Epithelial cell of prostate (primary cell): ENCODE measurements at places on chromosomes 7 and 10.

DNA sequence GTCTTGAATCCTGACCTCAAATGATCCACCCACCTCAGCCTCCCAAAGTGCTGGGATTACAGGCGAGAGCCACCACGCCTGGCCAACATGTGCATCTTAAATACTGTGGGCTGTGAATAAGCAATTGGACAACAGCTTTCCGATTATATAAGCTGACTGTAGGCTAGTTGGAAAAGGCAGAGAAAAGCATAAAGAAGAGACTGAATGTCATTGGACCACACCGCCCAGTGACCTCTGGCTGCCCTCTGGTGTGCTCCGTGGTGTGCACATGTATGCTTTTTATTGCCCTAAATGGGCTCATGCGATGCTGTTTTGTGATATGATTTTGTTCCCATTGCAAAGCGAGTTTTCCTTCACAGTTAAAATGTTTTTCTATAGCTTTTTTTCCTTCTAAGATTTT lies 15.4 kb upstream of the CSGALNACT2 start:
- DNase-seq: no peak

- DNase-seq: no peak
These were observed 81.7 kb downstream of the RNF216 start for GRCh38 chr7:5699467-5700384.

DNA sequence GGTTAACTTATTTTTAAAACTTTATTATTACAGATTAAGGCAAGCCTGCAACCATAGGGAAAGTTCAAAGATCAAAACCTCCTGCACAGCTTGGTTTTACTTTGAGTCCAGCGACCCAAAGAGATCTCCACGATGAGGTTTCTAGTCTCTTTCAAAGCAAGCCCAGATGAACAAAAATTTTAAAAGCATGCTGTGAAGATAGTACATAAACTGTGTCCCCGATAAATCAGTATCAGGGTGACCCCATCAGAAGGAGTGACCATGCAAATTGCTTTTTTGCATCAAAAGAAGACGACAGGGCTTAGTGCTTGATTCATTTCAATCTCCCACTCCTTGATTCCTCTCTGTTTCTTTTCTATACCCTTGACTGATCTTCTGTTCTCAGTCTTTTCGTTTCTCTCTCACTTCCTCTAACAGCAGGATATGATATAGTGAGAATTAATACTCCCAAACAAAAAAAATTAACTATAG lies 16.0 kb upstream of the DNTT start:
- DNase-seq: no peak

DNA sequence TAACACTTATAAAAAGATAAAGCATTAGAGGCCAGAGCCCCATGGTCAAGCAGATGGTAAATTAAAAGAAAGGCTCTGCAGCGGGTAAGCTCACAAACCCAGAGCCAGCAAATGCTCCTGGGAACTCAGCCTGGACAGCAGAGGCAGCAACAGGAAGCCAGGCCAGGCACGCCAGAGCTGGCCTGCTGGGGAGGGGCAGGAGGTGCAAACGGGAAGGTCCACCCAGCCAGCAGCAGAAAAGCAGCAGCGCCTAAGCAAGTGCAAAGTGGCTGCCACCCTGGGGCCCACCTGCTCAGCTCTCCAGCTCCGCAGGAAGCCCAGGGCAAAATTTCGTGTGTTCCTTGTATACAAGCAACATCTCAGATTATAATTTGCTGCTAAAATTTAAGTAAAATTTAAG lies 82.7 kb upstream of the GPR22 start:
- no peak for DNase-seq

GRCh38 chr10:15737656-15738055 lies 17.9 kb upstream of the ITGA8 start:
- DNase-seq: no peak

DNA sequence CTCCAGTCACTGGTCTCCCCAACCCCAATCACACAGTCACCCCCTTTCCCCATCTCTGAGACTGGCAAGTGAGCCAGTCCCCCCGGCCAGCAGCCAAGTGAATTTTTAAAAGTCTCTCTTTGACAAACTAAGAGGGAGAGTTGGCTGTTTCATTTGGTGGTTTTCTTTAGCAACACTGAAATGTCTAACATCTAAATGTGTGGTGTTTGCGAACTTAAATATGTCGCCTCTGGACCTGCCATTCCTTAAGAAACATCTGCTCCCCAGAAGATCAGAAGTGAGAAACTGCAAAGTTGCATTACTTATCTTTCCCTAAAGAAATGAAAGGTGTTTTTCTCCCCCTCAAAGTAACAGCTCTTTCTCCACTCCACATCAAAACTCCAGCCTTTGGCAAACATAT lies 34.7 kb upstream of the PLXNA4 start:
- no peak for DNase-seq

GRCh38 chr7:30225863-30226613 lies 58.4 kb upstream of the ZNRF2 start:
- peak; percentile 96 for DNase-seq

GRCh38 chr7:47803025-47803424 lies 145.2 kb downstream of the PKD1L1 start:
- DNase-seq: no peak

DNA sequence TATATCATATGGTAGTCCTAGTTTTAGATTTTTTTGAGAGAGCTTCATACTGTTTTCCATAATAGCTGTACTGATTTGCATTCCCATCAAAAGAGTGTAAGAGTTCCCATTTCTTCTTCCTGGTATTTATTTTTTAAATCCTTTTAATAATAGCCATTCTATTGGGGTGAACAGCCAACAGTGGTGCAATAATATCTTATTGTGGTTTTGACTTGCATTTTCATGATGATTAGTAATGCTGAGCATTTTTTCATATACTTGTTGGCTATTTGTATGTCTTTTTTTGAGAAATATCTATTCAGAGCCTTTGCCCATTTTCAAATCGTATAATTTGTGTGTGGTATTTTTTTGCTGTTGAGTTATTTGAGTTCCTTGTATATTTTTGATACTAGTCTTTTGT lies 167.4 kb downstream of the FZD1 start:
- DNase-seq: no peak
